Stimulated activated CD4-positive, alpha-beta T cell treated with anti-CD3 and anti-CD28 coated beads, Interleukin-2, amount 100 ng/mL, for 4 hours (primary cell): ENCODE measurements at places on chromosomes 16 and 17.
A peak's percentile ranks its signal among the peaks of the same experiment; 100 is the strongest.

DNA sequence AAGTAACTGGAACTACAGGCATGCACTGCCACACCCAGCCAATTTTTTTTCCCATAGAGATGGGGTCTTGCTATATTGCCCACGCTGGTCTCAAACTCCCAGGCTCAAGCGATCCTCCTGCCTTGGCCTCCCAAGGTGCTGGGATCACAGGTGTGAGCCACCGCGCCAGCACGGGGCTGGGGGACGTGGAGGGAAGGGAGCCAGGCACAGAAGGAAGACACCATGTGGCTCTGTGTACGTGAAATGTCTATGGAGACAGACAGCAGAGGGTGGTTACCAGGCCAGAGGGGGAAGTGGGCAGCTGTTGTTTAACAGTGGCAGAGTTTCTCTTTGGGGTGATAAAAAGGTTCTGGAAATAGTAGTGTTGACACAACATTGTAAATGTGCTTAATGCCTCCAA, 4.6 kb upstream of the PIEZO1 start:
- DNase-seq = no peak

DNA sequence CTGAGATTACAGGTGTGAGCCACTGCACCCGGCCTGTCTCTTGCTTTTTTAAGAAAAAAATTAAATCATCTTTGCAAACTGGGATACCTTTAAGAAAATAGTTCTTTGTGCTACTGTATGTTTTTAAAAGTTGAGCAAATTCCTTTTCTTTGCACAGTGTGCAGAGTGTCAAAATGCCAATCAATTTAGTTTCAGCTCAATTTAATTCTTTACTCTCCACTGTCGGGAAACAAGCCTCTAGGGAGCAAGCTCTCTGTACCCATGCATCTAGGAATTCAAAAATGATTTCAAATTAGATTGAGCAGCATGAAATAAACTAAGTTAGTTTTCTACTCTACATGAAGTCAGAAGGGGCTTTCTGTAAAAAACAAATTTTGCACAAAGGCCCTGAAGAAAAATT, 141.5 kb upstream of the CORO6 start:
- no peak for DNase-seq

DNA sequence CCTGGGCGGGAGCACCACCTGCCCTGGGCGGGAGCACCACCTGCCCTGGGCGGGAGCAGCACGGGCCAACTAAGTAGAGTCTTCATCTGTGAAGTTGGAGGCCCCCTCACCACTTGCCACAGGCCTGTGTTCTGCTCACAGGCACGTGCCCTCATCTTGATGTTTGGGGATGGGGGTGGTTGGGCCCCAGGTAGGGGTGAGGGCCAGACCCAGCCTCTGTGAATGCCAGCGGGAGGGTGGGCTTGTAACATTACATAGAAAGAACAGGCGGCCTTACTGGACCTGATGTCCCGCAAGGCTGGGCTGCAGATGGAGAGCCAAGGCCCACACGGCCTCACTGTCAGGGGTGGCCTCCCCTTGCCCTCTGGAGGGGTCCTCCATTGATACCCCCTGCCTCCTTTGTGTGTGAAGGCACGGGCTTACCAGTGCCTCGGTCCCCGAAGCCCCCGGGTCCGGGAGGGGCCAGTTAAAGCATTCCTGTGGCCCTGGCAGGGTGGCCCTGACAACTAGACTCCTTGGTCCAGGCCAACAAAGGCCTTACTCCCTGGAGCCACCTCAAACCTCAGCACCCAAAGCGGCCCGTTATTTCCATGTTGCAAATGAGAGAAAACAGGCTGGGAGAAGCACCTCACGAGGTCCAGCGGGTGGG, 1.1 kb upstream of the SLC16A3 start:
- no peak for DNase-seq

DNA sequence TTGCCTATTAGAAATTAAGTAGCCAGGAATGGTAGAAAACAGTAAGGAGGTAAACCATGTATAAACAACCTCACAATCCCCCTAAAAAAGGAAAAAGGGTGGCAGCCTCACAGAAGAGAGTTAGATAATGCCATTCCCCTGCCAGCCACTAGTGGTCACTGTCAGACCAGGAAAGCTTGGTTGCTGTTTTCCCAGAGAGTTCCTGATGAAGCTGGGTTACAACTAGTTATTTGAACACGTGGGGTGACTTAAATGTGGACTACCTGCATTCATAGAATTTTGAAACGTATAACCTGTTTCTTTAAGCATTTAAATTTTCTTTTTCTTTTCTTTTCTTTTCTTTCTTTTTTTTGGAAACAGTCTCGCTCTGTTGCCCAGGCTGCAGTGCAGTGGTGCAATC, 5.8 kb downstream of the GPRC5C start:
- DNase-seq = no peak

DNA sequence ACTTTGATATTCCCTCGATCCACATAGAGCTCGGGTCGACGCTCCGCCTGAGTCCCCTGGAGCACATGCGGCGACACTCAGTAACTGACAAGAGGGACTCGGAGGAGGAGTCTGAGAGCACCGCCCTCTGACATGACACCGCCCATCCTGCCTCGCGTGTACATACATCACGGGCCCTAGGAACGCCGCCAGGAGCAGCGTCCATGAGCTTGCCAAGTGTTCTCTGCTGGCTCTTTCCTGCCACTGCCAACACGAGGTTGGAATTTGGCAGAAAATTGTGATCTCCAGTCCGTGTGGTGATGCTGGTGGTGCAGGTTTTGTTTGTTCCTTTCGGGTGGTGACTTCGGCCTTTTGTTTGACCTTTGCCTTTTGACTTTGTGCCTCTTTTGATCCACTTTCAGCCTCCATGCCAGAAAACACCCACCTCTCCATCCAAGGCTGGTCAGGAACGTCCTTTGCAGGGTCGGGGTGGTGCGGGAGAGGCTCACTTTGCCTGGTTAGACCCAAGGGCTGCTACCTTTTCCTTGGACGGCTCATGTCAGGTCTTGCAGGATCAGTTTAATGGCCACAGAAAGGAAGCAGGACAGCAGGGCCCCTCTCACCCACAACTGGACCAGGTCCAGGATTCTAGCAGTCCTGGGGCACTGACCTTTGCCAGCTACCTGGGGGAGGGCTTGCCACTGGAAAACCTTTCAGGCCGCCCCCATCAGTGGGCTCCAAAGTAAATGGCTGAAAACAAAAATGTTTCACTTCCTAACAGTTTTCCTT, 27.6 kb downstream of the ELAC2 start:
- DNase-seq = no peak

DNA sequence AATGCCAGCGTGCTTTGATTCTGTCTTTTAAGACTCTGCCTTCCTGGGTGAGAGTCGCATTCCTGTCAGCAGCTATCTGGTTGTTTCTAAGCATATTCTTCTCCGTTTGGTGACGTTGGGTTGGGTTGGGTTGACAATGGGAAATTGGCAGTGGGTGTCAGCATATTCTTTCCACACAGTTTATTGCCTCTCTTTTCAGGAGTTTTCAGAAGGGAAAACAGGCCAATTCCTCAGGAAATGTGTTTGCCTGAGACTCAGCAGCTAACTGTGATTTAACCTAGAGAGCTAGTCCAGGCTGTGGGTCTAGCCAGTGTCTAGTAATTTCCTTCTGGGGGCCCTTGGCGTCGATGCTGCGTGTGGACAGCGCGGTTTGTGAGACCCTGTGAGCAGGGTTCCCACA, 21.2 kb downstream of the EPN2 start:
- DNase-seq = no peak

- no peak for DNase-seq
Measured at GRCh38 chr17:42277342-42277712, 1.1 kb upstream of the STAT5B start.

DNA sequence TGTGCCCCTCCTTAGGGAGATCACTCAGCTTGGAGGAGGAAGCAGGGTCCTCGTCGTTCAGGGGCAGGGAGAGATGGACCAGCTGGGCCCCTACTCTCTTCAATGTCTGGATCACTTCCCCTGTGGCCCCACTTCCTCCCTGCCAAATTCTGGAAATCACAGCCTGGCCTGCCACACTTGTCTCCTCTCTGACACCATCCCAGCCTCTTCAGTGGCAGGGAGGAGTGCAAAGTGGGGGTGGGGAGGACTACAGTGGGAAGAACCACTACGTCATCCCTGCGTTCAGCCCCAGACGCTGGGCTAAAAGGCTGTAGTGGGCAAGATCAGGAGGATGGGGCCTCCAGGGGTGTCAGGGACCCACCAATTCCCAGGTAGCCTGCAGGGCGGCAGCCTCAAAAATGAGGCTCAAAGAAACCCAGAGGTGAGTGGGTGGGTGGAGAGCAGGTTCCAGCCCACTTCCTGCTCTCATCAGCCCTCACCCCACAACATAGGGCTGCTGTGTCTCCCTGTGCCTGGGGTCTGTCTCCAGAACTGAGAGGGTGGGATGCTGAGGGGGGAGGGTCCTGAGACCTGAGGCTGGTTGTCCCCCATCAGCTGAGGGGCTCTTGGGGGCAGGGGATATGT, 25.0 kb upstream of the TAC4 start:
- DNase-seq = no peak

DNA sequence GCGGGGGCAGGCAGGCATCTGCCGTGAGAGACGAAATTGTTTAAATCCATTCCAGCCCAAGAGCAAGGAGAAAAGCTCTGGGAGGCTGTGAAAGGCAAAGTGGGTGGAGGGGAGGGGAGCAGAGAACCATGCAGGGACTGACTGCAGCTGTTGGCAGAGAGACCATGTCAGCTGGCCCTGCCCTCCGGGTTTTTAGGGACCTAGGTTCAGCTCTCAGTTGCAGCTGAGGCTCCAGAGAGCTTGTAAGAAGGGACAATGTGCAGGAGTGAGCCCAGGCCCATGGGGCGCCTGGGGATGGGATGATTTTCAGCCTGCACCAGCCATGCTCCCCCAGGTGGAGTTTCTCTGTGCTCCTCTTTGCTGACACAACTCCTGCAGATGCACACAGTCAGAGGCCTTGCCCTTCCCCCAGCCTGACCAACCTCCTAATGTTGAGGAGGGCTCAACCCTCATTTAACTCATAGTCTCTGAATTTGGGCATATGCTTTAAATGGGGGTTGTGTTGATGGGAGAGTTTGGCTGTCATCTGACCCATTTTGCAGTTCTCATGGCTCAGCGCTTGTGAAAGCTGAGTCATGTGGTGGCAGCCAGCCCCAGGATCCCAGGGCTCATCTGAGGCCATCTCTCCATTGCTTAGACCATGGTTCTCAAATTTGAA, 70.9 kb downstream of the PLXDC1 start:
- no peak for DNase-seq

- DNase-seq = no peak
Measured at GRCh38 chr16:88414521-88415380, 32.0 kb downstream of the ZNF469 start.

- DNase-seq = peak; percentile 28
Measured at GRCh38 chr16:20385844-20386832, 18.4 kb downstream of the PDILT start.

DNA sequence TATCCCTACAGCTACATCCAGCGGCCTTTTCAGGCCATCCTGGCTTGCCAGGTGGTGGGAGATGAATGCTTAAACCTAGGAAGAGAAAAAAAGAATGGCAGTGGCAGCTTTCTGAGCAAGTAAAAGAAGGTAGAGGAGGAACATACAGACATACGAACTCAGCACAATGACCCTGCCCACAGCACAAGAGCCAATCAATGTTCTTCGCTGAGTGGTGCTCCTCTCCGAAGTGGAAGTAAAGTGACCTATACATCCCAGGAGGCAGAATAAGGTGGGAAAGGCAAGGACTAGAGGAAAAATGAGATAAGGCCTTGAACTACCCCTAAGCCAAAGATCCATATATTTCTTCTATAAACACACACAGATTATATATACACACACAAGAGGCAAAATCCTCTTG, 28.7 kb downstream of the USP31 start:
- DNase-seq = no peak

DNA sequence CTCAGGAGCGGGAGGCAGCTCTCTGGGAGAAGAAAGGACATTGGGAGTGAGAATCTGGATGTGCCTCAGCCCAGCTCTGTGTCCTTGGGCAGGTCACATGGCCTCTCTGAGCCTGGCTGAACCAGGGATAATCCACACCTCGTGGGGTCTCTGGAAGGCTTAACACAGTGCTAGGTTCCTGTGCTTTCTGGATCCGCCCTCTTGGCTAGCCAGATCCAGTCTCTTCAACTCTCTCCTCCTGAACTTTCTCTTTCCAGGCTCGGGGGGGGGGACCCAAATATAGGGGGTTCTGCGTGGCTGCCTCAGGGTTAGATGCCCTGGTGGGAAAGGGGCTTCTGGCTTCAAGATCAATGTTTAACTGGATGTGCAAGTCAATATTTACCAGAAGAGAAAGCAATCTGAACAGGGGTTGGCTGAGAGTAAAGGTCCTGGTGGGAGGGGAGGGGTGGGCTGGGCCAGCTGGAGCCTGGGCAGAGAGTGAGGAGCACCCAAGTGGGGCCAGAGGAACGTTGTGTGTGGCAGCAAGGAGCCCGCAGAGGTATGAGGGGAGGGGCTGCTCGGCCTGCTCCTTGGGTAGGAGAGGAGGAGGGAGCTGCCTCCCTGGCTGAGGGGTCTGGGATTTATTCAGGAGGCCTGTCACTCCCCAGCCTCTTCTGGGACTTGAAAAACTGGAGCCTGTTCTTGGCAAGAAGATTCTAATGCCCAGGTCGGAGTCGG, at the start of gene SERPINF2:
SERPINF2 (plus strand) TSS at position 501 of the 717 bp plus-strand sequence. CDS start 2,125 bp downstream, outside the sequence.
- DNase-seq = no peak
